AG09319 (cell line): ENCODE measurements at places on chromosomes 2 and 18.

DNA sequence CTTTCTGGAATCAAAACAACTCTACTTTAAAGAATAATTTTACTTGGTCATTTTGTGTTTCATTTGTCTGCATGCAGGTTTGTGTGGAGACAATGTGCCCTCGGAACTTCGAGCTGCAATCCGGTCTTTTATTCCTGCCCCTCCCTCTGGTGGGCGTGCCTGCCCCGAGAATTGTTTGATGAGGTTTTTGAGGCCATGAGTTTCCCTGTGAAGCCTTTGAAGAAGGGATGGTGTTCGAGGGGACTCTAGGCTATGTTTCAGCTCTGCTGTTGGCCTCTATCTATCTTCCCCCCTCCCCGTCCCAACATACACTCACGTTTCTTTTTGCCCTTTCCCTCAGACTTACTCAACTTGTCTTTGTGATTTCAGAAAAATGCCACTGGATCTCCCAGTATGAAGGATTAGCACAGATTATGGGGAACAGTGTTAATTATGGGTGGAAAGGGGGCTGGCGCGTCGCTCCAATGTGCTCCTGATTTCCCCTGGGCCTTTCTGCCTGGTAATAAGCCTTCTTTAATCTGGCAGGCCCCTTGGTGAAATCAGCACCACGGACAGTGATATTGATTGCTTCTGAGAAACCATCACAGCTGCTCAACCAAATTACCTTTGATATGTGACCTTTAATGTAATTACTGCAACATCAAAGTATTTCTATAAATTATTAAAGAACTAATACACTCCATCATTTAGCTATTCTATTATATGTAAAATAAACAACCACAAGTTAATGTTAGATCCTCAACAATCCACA, 82.2 kb downstream of the CELF4 start:
- no peak for DNase-seq

DNA sequence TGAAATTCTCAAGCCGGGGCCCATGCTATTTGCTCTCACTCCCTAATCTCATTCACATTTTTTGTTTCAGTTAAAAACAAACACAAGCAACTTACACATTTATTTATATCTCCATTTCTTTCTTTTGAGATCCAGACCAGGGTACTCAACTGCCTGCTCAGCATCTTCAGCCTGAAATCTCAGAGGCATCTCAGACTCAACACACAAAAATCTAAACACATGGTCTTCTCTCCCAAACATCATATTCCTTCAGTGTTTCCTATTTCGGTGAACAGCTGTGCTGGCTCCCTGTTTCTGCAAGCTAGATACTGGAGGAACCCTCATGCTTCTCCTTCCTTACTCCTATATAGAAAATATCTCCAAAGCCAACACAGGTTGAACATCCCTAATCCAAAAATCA, 11.3 kb upstream of the RTTN start:
- DNase-seq, result no peak

- no peak for DNase-seq
Observed at GRCh38 chr2:156486147-156486546, 50.0 kb downstream of the GPD2 start.

- DNase-seq, result no peak
Observed at GRCh38 chr2:232540441-232541041, 1.0 kb downstream of the CHRNG start.

- DNase-seq, result no peak
Observed at GRCh38 chr2:38713338-38713737, 37.8 kb downstream of the SRSF7 start.

DNA sequence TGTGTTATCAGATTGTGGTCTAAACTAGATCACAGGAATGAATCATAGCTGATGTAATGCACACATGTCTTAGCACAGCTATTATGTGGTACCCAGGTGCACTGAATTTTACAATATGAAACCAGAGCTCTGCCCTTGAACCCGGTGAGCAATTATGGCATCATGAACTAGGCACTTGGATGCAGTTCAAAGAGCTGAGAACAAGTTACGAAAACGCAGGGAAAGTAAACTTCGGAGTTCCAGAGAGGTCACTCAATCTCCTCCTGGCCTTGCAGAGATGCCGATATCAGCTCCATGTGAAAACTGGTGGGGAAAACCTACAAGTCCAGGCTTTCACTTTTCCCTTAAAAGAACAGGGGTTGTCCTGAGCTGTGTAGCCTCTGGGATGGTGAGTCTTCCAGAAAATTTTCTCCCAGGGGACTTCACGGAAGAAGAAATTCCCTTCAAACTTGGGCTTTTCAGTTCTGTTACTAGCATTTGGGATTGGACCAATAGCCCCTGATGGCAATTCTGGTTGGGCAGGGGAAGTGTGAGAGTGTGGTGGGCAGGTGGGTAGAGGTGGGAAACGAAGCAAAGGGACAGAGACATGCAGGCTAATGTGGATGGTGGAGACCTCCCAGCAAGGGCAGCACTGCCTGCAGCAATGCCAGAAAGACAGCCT, 71.1 kb upstream of the SH3BP4 start:
- no peak for DNase-seq

- DNase-seq, result no peak
Observed at GRCh38 chr2:158478816-158479215, 22.1 kb downstream of the PKP4 start.

GRCh38 chr2:80120866-80121265, 183.7 kb downstream of the LRRTM1 start:
- no peak for DNase-seq

GRCh38 chr18:47313901-47314300, 62.4 kb upstream of the SKOR2 start:
- no peak for DNase-seq

GRCh38 chr2:235384624-235385023, 109.2 kb upstream of the AGAP1 start:
- DNase-seq, result no peak

DNA sequence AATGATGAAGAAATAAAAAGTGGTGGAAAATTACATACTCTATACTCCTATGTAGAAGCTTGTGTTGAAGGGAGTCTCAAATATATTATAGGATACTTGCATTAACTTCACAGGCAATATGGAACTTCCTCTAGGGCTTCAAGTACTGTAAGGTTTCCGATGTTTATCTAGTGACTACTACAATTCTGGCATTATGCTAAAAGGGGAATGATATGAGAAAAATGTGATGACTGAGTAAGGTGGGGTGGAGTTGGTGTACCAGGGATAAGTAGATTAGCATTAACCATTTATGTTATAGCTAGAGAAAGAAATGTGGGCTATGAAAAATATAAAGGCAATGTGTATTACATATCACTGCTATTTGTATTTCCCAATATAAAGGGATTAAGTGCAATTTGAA, 229.5 kb downstream of the DCC start:
- no peak for DNase-seq

DNA sequence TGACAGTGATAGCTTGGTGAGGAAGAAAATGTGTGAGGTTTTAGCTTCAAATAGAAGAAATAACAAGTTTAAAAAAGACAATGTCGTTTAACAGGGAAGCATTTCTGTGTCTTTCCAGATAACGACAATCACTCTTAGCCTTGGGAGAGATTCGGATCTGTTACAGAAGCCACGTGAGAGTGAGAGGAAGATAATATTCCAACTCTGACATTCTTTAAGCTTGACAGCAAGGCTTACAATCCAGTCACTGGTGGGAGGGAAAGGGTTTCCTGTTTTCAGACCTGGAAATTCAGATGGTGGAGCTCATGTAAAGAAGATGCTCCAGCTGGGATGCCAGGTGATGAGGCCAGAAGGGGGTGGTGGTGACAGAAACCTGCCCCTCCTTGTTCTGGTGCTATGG, 30.8 kb downstream of the FBXO48 start:
- no peak for DNase-seq

DNA sequence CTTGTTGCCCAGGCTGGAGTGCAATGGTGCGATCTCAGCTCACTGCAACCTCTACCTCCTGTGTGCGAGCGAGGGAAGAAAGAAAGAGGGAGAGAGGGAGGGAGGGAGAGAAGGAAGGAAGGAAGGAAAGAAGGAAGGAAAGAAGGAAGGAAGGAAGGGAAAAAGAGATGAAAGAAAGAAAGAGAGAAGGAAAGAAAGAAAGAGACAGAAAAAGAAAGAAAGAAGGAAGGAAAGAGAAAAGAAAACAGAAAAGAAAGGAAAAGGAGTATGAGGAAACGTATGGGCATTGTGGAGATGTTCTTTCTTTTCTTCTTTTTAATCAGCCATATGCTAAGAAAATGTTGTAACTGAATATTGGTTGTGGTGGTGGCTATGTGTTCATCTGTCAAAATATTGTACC, 16.5 kb downstream of the CLK1 start:
- DNase-seq, result no peak

DNA sequence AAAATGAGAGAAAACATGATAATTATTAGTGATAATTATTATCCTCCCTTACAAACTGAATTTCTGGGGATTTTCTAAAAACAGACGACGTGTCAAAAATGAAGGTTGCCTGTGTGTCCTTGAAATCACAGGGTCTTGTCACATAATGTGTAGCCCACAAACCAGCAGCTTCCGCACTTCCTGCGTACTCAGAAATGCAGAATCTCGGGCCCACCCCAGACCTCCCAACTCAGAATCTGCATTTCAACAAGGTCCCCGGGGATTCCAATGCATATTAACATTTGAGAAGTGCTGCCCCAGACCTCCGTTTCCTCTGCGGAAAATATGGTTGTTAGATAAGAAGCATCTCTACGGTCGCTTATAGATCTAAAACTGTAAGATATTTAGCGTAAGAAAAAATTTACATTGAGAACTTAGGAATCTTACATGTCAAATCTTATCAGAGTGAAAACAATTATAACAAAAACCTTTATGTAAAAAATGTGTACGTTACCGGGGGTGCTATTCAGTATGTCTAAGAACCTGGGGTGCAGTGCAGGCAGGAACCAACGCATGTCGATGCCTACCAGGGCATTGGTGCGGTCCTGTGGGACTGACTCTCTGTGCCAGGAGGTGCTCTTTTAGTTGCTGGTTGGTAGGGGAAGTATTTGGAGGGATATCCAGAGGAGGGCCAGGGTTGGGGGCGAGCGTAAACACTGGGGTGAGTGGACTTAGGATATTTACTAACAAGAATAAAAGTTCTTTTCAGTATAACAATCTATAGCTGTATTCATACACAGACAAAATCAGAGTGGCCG, 15.2 kb downstream of the CDKL4 start:
- no peak for DNase-seq

DNA sequence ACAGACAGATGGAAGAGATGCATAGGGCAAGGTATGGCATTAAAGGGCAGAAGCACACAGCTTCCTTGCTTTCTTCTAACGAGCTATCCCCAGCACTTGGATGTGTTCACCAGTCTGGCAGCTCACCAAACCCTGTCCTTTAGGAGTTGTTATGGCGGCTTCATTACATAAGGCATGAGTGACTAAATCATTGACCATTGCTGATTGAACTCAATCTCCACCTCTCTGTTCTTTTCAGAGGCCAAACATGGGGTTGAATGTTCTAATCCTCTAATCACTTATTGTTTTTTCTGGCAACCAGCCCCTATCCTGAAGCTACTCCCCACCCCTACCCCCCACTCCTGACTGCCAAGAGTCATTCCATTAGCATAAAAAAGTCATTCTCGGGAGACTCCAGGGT, 301.8 kb downstream of the XIRP2 start:
- DNase-seq, result peak; percentile 64

DNA sequence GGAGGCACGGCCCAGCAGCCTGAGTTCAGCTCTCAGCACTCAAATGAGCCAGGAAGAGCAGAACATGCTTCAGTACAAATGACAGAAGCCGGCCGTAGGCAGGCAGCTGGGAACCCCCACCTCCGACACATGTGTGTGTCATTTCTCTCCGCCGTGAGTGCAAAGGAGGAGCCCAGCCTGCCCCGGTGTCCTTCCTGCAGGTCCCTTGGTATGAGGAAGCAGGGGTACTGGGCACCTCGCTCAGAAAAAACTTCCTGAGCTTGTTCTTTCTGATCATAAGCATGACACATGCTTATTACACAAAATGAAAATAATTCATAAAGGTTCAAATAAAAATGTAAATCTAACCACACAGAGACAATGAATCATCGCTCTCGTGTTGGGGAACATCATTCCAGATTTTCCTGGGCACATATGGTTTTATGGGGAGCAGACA, 35.3 kb downstream of the KCNF1 start:
- DNase-seq, result no peak

GRCh38 chr18:623761-624620, 27.2 kb downstream of the CLUL1 start:
- peak; percentile 36 for DNase-seq

GRCh38 chr2:101781326-101781725, 83.8 kb downstream of the MAP4K4 start:
- DNase-seq, result no peak

DNA sequence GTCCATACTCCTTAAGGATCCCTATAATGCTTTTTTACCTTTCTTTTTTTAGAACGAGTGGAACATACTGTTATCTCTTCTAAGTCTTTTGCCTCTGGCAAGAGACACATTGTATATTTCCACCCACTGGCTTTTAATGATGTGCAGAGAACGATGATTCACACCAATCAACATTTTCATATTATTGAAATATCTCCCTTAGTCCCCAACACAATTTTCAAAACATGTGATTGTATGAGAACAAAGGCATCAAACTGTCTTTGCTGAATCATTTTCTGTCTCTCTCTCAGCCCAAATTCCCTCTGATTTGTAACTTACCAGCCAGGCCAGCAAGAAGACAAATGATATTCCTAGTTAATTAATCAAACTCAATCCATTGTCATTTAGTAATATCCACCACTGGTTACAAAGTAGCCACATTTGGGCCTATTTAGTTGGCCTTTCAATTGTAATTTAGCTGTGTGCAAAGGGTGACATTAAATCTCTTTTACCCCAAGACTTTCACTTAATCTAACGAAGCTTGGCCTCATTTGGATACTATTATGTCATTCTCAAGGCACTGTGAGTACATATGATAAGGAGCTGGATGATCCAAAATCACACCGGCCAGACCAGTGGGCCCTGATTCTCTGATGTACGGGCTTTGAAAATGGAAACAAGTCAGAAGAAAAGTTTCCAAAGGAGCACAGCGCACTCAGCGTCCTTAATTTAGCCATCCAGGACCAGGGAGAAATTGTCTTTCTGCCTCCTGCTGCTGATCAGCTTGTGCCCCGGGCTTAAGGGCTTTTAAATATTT, 185.1 kb downstream of the SCG2 start:
- no peak for DNase-seq

DNA sequence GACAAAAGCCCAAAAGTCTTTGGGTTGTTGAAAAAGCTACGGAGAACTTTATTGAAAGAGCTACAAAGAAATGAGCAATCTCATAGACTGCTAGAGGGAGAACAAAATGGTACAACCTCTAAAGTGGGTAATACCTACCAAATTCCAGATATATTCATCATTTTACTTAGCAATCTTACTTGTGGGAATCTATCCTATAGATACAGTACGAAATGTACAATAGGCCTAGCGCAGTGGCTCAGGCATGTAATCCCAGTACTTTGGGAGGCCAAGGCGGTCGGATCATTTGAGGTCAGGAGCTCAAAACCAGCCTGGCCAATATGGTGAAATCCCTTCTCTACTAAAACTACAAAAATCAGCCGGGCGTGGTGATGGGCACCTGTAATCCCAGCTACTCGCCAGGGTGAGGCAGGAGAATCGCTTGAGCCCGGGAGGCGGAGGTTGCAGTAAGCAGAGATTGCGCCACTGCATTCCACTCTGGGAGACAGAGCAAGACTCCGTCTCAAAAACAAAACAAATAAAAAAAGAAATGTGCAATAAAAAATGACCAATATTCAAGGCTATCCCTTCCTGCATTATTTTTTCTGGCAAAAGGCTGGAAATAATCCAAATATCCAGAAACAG, 10.1 kb downstream of the EXOC6B start:
- no peak for DNase-seq
